Activated T-cell treated with anti-CD3 and anti-CD28 coated beads, Interleukin-2, amount 50 U/mL, for 48 hours (primary cell): ENCODE measurements at places on chromosomes 1 and 21.

DNA sequence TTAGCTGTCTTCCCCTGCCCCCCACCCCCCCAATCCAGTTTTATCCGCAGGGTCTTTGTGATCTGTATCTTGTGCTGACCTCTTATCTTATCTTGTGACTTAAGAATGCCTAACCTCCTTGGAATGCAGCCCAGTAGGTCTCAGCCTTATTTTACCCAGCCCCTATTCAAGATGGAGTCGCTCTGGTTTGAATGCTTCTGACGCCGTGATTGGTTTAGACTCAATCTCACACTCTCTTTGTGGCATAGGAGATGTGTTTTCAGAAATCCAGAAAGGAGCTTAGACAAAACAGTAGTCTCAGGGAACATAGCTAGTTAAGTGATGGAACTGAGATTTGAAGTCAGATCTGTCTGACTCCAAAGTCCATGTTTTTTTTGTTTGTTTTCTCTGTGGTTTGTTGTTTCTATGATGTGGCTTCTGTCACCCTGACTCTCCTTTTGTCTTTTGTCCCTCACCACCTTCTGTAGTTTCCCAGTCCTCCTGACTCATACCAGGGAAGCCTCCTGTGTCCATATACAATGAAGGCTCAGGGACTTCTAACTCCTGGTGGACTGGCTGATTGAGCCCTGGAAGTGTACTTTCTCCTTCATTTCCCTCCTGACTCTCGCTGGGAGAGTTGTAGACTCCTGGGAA, 18.1 kb upstream of the USP24 start:
- no peak for DNase-seq

GRCh38 chr1:14997646-14998276, 155.8 kb upstream of the TMEM51 start:
- DNase-seq: no peak

- DNase-seq: no peak
Observed at GRCh38 chr1:208254862-208255261, 10.7 kb upstream of the PLXNA2 start.

- no peak for DNase-seq
Observed at GRCh38 chr21:39087238-39088030, 95.8 kb downstream of the PSMG1 start.

- no peak for DNase-seq
Observed at GRCh38 chr1:224768971-224769370, 152.9 kb downstream of the CNIH3 start.

DNA sequence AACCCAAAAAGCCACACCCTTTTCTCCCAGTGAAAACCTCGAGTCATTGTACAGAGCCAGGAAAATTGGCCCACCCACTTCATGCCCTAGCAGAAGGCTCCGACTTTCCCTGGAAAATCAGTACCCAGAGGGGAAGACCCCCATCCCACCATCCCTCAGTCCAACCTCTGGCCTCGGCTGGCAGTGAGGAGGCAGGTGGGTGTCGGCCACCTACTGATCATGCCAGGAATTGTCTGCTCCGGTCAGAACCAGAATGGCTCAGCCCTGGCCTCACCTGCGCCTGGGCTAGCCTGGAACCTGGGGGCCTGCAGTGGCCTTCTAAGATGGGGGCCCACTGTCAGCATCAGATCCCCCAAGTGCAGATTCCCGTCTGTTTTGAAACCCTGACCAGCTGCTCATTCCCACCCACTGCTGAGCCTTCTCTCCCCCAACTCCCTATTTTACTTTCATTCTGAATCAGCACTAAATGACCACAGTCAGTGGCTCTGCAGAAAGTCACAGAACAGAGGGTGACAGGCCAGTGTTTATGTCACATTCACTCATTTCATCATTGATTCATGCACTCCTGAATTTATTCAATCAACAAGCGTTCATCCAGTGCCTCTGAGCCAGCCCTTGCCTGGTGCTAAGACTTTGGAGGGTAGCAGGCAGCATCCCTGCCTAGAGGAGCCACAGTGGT, 3.0 kb upstream of the S100A9 start:
- DNase-seq: no peak

- no peak for DNase-seq
Observed at GRCh38 chr1:90048043-90048442, 53.1 kb downstream of the ZNF326 start.

- DNase-seq: no peak
Observed at GRCh38 chr1:201528631-201529252, 10.2 kb upstream of the NAV1 start.

DNA sequence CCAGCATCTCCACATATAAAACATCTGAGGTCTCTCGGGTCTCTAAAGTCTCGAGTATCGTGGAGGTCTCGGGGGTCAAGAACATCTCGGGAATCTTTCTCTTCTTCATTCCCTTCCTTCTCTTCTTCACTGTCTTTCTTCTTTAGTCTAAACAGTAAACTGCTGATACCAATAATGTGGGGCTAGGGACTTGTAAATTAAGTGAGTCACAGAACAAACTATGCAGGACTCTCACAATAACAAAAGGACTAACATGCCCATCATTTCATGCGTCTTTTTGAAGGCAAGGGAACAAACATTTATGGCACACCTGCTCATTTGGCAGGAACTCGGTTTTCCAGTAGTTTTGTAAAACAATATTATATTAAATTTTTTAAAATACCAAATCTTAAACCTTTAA, 32.4 kb downstream of the PRPF38A start:
- no peak for DNase-seq

DNA sequence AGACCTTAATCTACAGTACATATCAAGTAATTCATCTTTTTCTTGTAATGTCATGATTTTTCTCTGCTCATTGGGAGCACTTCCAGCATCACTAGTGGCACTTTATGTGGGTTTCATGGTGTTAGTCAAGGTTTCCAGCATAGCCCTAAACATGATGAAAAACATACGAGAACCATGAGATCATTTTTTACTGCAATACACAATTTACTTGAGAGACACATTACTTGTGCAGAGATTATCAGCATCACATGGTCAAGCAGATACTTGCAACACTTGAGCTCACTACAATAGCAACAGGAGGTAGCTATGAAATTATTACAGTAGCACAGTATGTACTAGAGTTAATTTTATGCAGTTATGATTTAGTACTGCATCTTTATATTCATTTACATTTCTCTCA, 36.4 kb downstream of the ITGB3BP start:
- no peak for DNase-seq

- no peak for DNase-seq
Observed at GRCh38 chr1:222736470-222736869, 532 bp upstream of the FAM177B start.

DNA sequence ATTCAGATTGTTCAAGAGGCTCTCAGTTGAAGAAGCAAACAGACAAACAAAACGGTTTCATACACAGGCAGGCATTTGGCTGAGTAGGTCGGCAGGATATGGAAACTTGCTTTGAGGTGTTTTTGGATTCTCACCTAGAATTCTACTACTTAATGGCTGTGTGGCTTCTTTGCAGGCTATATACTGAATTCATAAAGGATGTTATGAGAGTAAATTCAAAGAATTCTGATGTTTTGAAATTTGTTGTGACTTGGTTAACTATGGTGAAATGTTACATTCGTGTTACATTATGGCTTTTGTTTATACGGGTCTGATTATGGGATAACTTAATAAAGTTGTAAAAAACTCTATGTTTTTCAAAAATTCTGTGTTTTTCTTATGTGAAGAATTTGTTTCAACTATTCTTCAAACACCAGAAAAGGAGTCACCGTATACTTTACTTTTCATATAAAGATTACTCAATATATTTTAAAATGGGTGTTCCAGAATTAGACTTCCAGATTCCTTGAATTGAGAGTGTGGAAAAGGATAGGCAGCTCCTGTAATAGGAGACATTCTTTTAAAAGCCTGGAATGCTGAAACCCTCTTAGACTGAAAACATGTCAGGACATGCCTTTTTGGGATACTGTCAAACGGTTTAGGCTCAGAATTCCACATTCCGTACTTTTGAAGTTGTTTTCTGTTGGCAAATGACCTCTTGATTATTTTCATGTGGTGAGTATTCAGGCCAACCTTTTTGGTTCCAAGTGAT, 8.2 kb upstream of the IRF2BP2 start:
- DNase-seq: no peak

- DNase-seq: peak; percentile 31
Observed at GRCh38 chr1:168824418-168825065, 95.5 kb upstream of the DPT start.

- no peak for DNase-seq
Observed at GRCh38 chr1:7117399-7118281, 332.4 kb downstream of the CAMTA1 start.

DNA sequence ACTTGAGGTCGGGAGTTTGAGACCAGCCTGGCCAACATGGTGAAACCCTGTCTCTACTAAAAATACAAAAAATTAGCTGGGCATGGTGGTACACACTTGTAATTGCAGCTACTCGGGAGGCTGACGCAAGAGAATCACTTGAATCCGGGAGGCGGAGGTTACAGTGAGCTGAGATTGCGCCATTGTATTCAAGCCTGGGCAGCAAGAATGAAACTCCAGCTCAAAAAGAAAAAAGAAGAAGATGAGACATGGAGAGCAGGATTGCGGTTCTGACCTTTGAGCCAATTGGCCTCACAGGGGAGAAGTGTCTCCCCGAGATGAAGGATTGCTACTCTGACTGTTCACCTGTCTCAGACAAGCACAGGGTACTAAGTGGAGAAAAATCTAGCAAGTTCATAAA, 6.6 kb downstream of the SCCPDH start:
- DNase-seq: no peak

DNA sequence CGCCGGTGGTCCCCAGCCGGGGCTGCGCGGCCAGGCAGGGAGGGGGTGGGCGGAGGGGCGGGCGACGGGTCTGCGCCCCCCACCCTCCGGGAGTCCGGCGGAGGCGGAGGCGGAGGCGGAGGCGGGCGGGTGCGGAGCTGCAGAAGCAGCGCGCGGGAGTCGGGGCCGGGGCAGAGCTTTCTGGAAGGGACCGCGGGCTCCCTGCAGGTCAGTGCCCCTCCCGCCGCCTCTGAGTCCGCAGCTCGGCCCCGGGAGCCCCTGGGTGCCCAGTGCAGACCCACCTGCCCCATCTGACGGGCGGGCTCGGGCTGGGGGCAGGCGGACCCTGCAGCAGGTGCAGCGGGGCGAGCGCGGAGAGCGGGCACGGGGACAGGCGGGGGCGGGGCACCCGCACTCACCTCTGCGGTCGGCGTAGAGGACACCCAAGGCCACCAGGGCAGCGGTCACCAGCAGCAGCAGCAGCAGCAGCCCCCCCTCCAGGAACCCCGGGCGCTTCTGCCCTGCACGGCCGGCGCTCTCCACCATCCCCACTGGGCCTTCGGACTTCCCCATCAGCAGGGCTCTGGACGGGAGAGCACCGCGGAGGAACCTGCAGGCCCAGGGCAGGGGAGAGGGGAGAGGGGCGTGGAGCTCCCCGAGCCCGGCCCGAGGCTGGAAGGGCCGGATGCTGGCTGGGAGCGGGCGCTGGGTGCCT, 3.7 kb downstream of the MMEL1 start:
- DNase-seq: no peak
